Amniotic epithelial cell (primary cell): ENCODE measurements at places on chromosomes 6 and 20.
A peak's percentile ranks its signal among the peaks of the same experiment; 100 is the strongest.

DNA sequence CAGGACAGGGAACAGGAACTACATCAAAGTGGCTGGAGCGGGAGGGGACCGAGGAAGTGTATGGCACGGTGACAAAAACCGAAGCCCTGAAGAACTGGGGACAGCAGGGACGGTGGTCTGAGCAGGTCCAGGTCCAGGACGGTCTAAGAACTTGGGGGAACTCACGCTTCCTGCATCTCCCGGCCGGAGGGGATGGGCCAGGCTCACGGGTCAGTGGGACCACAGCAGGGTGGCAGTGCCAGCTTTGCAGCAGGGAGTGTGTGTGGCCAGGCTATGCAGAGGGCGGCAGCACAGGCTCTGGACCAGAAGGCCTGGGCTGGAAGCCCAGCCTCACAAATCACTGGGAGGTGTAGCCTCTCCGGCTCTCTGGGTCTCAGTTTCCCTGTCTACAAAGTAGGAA lies 123.8 kb downstream of the BMP7 start:
- DNase-seq, result no peak

GRCh38 chr6:150617062-150617461 lies 17.4 kb downstream of the PLEKHG1 start:
- no peak for DNase-seq

DNA sequence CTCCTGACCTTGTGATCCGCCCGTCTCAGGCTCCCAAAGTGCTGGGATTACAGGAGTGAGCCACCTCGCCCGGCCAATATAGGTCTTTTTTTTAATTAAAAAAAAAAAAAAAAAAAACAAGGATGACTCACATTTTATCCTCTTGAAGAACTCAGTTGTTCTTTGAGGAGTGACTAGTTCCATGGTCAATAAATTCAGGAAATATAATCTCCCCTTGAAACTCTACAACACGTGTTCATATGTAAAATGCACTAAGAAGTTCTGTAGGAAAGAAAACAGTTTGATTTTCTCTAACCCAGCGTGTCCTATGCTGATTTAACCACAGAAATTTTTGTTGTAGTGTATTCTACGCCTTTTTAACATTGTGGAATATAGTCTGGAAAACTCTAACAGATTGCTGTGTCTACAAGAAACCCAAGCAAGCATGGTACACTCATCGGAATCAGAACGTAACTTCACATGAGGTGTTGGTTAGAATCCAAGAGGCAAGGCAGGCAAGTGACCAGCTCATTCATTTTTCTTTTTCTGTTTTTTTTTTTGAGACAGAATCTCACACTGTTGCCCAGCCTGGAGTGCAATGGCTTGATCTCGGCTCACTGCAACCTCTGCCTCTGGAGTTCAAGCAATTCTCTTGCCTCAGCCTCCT lies 79.0 kb upstream of the ZNF217 start:
- DNase-seq, result peak; percentile 55

DNA sequence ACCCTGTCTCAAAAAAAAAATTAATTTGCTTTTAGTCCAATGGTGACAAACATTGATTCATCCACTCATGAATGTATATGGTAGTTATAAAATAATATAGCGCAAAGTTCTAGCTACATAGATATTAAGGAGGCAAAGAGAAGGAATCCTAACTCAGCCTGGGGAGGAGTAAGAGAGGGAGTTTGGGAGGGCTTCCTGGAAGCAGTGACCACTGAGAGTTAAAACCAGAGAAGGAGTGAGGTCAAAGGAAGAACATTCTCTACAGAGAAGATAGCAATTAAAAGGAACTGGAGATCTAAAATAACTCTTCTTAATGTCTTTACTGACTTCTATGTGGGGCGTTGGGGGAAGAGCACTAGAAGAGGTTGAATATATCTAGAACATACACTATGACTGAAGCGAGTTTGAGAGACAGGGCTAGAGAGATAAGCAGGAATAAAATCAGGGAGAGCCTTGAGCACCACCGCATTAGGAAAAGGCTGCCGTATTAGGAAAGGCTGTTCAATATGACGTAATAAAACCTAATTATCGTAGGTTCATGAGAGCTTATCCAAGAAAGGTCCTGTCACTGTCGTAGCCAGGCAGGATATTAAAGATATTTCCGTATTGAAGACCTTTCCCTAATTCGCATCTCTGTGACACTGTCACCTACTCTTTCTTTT lies 81.8 kb upstream of the CNKSR3 start:
- no peak for DNase-seq

- no peak for DNase-seq
Measured at GRCh38 chr20:36241678-36242077, 5.4 kb downstream of the AAR2 start.

- DNase-seq, result no peak
Measured at GRCh38 chr6:167751579-167752115, 75.1 kb upstream of the AFDN start.

- no peak for DNase-seq
Measured at GRCh38 chr20:25025986-25026605, 31.8 kb downstream of the ACSS1 start.

GRCh38 chr6:113842165-113842564 lies 15.0 kb upstream of the MARCKS start:
- DNase-seq, result peak; percentile 87

DNA sequence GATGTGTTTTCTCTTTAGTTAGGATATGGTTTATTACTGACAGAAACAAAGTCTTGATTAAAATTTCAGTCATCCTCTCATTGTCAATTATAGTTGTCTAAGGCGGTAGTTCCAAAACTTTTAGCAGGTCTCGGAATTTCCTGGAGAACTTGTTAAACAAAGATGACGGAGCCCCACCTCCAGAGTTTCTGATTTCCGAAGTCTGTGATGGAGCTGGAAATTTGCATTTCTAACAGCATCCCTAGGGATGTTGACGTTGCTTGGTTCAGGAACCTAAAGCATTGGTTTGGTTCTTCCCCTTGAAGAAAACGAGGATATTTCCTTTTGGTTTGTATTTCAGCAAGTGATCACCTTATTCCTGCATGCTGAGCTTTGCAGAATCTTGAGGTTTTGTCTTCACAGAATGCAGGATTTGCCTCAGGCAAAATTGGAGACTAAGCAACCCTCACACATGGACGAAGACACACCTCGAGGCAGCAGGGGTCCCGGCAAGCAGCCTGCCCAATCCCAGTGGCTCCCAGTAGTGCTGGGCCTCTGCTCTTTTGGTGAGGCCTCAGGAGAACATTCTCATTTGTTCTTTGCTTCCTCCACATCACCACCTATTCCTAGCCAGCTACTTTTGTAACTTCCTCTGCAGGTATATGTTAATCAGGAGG lies 187.1 kb upstream of the PHACTR1 start:
- no peak for DNase-seq

GRCh38 chr6:98292810-98293209 lies 541.6 kb upstream of the POU3F2 start:
- no peak for DNase-seq

DNA sequence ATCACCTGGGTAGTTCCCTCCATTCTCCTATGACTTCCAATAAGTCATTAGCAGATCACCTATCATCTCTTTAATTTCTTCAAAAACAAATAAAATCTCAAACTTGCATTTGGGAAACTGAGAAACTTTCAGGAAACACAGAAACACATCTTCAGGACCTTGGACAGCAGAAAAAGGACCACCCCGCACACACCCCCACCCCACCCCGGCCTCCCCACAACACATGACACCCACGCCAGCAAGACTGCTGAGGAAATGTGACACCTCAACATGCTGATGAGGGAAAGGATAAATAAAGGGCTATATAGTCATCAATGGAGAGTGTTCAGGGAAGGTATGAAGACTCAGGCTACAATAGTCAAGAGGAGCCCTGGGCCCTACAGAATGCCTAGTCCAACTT lies 15.6 kb upstream of the TRIM39 start:
- no peak for DNase-seq

DNA sequence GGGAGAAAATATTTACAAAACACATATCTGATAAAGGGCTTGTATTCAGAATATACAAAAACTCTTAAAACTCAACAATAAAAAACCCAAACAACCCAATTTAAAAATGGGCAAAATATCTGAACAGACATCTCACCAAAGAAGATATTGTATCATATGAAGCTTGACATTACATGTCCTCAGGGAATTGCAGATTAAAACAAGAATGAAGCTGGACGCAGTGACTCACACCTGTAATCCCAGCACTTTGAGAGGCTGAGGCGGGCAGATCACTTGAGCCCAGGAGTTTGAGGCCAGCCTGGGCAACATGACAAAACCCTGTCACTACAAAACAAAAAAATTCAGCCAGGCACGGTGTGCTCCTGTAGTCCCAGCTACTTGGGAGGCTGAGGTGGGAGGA lies 135.4 kb upstream of the AKIRIN2 start:
- DNase-seq, result no peak

DNA sequence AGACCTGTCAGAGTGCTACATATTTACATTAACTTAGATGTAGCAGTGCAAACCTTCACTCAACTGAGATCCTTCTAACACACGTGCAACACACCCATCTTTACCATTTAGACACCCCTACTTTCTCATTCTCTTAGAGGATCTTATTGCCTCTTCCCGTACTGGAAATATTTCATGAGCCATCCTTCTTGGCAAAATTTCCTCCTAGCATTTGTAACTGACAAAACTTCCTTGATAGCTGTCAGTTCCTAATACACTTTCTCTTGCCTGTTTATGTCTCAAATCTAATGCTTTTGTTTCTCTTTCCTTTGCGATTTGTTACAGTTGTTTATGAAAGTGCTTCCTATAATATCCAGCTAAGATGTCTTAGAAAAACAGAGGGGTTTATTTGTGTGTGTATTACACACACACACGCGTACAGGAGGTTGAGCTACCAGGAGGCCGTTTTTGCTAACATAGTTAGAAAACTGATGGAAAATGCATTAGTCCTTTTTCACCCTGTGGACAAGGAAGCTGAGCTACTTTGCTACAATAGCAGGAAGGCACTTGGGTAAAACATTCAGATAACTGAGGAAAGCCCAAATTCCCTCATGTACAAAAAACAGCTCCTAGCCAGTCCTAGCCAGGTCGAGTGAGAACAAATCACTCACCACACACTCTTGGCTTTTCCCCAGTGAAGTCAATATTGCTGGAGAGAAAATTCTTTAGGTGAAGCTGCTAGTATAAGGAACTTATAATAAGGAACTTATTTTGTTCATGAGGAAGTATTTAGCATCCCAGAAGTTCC lies 153.6 kb downstream of the NFATC2 start:
- no peak for DNase-seq

DNA sequence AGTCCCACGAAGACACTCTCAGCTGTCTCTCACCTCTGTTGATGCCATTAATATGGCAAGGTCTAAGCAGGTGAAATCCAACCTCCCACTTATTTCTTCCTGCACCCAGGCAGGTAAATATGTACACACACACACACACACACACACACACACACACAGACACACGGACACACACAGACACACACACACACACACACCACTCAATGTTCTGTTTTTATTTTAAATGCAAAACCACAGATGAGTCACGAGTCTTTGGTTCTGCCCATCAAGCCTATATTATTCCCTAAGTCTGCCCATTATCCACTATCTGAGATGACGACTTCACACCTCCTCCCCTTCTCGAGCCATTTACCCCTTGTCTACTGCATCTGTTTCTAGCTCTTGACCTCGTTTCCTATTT lies 344.7 kb downstream of the CDH26 start:
- no peak for DNase-seq

DNA sequence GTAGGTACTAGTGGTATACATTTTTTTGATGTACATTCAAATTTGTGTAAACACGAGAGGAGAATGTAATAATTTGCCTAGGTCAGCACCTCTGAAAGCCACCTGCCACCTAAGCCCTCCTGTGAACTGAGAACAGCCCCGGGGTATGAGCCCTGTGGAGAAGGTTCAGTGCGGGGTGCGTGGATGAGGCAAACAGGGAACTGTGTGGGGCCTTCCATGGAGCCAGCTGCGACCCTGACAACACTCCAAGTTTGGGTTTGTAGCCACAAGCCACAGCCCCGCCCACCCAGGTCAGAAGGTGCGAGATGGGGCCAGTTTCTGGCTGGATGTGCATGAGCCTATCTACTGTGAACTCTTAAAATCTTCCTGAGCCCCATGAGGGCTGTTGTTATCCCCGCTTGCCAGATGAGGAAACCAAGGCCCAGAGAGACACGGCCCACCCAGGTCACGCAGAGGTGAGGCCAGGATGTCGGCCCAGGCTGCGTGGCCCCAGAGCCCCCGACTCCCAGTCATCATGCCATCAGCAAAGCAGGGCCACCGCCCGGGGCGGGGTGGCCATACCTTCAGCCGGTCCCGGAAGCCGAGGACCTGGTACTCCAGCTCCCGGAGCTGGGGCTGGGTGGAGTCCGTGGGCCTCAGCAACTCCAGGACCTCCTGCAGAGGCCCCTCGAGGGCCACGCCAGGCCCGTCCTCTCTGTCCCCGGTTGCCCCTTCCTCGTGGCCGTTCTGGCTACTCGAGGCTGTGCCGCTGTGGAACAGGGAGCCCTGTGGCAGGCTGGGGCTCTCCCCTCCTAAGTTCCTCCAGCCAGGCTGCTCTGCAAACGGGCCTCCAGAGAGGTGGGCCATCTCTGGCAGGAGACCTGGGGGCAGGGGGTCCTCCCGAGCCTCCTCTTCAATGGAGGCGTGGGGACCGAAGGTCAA lies 89.6 kb downstream of the RIPOR3 start:
- DNase-seq, result no peak

DNA sequence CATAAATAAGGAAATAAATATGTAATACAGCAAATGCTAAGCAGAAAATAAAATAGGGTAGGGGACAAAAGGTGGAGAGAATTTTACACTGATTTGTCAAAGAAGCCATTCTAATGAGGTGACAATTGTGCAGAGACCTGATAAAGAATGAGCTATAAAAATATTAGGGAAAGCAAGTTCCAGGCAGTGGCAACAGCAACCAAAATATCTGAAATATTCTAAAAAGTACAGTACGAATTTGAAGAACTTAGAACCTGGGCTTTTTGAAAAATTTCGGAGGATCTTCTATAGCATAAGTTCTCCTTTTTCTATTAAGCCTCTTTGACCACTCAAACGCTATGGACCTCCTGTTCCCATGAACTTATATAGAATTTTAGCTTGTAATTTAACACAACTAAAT lies 98.0 kb upstream of the FAM184A start:
- DNase-seq, result no peak

DNA sequence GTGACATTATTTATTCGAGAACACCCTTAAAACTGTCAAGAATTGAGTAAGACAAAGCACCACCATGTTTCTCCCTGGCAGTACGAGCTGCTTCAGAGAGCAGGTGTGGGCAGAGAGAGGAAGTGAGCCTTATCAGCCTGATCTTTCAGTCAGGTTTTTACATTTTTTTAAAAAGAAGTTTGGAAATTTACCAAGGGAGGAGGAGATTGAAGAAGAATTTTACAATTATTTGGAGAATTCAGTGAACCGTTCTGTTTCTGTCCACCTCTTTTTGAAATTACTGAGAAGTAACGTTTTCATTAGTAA lies 75.5 kb downstream of the ZDHHC14 start:
- no peak for DNase-seq

- DNase-seq, result no peak
Measured at GRCh38 chr6:43277643-43278523, 20.2 kb upstream of the SLC22A7 start.

GRCh38 chr6:131636880-131637792 lies at the start of gene ENPP3:
Gene ENPP3, plus strand, starts transcription at chr6:131637302. Its CDS starts 83 bp downstream, at chr6:131637385.
- DNase-seq, result peak; percentile 55

DNA sequence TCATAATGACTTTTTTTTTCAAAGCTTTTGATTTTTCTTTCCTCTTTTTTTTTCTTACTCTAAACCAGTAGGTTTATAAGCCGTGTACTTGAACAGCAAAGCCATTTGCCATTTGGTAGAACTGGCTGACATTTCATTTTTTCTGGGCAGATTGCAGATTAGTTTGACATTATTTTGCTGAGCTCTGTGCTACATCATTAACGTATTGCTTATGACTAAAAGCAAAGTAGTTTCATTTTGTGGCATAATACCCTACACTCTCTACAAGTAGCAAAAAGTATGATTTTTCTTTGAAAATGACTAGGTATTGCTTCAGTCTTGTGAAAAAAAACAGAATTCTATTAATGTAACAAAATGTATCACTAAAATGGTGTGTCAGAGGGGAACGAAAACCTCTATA lies 141.3 kb downstream of the GRIK2 start:
- peak; percentile 59 for DNase-seq
